ENCODE measurements at places on chromosomes 6 and 20.

- no peak for DNase-seq
Observed at GRCh38 chr6:147738099-147738498, 229.6 kb downstream of the SAMD5 start.

- no peak for DNase-seq
Observed at GRCh38 chr20:51930775-51931174, 128.5 kb upstream of the SALL4 start.

GRCh38 chr20:17761604-17762003 lies 61.8 kb downstream of the BANF2 start:
- no peak for DNase-seq

- DNase-seq = no peak
Observed at GRCh38 chr20:32995802-32996201, 8.4 kb downstream of the SUN5 start.

- no peak for DNase-seq
Observed at GRCh38 chr6:27838945-27839625, 73.1 kb downstream of the OR2B2 start.

DNA sequence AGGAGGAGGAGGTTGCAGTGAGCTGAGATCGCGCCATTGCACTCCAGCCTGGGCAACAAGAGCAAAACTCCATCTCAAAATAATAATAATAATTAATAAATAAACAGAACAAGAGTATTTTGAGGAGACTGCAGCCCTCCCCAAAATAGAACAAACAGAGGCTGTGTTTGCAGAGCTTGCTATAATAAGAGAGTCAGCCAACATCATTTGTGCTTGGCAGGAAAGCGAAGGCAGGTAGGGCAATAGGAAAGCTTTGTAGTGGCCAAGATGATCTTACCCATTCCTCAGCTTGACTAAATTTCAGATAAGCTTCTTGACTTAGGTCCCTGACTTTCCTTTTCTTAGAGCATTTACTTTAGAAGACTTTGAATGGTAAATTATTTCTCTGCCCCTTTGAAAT lies 6.7 kb downstream of the C6orf141 start:
- peak; percentile 6 for DNase-seq

DNA sequence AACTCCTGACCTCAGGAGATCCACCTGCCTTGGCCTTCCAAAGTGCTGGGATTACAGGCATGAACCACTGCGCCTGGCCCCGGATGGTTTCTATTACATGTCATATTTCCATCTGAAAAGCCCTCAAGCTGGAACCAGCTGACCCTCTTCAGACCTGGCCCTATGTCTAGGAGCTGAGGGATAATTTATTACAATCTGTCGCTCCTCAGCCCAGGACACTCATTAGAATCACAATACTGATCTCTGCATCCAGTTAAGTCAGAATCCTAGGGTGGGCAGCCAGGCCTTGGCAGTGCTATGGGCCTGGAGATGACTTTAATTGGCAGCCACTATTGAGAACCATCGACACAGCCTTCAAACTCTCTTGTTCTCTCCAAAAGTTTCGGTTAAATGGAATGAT lies 162.6 kb upstream of the SNX9 start:
- no peak for DNase-seq

DNA sequence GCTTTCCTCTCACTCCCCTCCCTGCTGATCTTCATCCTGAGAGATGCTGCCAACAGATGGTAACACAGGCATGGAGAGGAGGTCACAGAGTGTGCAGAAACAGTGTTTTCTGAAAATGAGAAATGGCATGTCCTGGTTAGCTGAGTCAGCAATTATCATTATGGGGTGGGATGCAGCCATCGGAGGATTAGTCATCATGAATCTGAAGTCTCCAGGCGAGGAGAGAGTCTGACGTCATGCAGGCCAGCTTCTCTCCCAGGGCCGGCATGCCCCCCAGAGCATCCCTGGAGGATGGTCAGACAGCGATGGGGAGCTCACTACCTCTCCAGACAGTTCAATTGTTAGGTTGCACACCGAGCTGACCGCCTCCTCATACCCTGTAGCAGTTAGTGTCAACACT lies 4.7 kb upstream of the GTSF1L start:
- no peak for DNase-seq

DNA sequence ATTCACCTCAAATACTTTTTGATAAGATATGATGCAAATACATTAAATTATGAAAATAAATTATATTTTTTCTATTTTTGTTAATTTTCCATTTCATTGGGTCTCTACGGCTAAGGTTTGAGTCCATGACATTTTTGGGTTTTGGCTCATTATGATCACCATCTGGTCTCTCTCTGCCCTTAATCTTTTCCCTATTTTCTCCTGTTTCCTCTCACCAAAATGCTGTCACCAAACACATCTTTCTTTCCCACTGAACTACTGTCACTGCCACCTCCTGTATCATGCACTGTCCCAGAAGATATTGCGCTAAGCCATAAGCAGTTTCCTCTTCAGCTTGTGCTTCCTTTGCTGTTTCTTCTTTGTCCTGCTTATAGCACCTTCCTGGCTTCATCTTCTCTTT lies 42.0 kb upstream of the OGFRL1 start:
- no peak for DNase-seq

GRCh38 chr6:149544646-149545257 lies 1.1 kb downstream of the PPIL4 start:
- no peak for DNase-seq

DNA sequence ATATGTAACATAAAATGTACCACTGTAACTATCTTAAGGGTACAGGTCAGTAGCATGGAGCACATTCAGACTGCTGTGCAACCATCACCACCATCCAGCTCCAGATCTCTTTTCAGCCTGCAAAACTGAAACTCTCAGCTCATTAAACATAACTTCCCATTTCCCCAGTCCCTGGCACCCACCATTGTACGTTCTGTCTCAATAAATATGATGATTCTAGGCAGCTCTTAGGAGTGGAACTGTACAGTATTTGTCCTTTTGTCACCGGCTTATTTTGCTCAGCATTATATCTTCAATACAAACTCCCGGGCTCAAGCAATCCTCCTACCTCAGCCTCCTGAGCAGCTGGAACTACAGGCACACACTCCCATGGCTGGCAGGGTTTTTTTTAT lies 1.5 kb downstream of the ZC3H12D start:
- DNase-seq = no peak

GRCh38 chr6:7825986-7826385 lies 84.6 kb downstream of the TXNDC5 start:
- DNase-seq = no peak

Measured in DMS153 (cell line).